ENCODE measurements at places on chromosomes 7 and 10.

DNA sequence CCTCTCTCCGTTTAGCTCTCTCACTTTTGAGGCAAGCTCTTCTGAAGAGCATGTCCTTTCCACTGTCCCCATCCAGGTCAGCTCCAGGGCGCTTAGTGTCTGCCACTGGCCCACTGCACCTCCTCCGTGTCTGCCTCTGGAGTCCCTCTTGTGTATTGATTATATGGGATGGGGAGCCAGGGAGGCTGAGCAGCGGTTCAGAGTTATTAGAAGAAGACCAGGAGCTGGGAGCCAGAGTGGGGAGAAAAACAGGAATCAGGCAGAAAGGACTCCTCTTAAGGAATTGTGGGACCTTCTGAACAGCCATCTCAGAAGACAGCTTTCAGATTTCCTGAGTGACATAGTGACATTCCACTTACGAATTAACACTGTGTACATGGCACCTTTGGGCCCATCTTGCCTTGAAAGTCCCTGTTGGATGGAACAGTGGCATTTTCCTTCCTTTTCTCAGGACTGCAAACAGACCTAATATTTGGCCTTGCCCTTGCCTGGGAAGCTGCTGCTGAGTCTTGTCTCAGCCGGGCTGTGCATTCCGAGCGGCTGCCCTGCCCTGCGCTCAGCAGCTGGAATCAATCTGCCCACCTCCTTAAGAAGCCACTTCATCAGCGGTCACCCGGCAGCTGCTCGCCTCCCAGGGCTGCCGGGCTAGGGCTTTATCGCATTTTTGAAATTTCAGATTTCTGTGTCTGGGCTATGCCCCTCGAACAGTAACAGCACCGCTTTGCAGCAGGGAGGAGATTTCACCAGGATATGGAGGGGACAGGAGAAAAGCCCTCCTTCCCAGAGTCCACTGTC, 81.1 kb upstream of the PRKG1 start:
- H3K4me3 ChIP-seq: peak overlapping the region; percentile 71
- H3K4me1 ChIP-seq: no peaks in the 10 kb centered on the region
- no peaks in the 10 kb centered on the region for H3K36me3 ChIP-seq
- peak overlapping the region; percentile 87 for H3K27ac ChIP-seq
- no peaks in the 10 kb centered on the region for H3K27me3 ChIP-seq
- peak; percentile 21 for DNase-seq

- H3K27ac ChIP-seq: no peak overlapping the region
- H3K36me3 ChIP-seq: no peaks in the 10 kb centered on the region
- H3K4me1 ChIP-seq: no peaks in the 10 kb centered on the region
- H3K27me3 ChIP-seq: no peaks in the 10 kb centered on the region
Observed at GRCh38 chr7:3272691-3273141, 28.3 kb upstream of the SDK1 start.

GRCh38 chr7:5776894-5777660, 4.4 kb downstream of the RNF216 start:
- H3K4me3 ChIP-seq: no peak overlapping the region
- DNase-seq: no peak
- H3K27me3 ChIP-seq: no peaks in the 10 kb centered on the region
- H3K4me1 ChIP-seq: peaks cover 3% of the 10 kb centered on the region
- no peaks in the 10 kb centered on the region for H3K36me3 ChIP-seq
- H3K27ac ChIP-seq: no peak overlapping the region

DNA sequence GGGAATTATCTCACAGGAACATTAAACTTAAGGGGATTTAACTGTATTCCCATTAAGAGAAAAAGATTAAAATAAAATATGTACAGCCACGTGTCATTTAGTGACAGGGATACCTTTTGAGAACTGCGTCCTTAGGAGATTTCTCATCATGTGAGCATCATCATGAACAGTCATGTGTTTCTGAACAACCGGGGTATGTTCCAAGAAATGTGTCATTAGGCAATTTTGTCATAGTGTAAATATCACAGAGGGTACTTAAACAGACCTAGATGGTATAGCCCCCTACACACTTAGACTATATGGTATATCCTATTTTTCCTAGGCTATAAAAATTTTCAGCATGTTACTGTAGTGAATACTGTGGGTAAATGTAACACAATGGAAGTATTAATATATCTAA, 840.3 kb downstream of the CNTNAP2 start:
- H3K27ac ChIP-seq: no peak overlapping the region
- DNase-seq: no peak
- H3K4me3 ChIP-seq: no peak overlapping the region
- H3K36me3 ChIP-seq: no peaks in the 10 kb centered on the region

DNA sequence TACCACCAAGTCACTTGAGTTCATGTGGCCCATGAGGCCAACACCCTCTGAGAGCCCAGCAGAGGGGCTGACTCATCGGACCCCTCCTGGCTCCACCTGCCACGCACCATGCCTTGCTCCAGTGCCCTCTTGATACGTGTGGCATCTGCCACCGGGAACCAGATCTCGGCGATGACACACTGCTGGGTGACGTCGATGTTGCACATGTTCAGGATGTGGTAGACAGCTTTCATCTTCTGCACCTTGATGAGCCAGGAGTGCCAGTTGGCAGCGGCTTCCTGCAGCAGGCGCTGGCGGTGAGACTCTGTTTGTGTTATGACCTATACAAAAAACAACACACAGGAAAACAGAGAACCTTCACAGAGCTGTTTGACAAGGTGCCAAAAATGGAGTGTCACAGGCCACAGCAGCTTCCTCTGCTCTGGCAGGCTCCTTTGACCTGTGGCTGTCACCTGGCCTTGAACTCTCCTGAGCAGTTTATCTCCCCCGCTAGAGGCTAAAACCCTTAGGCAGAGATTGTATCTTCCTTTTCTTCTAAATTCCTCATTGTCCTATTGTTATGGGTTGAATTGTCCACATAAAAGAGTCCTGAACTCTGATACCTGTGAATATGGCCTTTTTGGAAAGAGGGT, 45.2 kb upstream of the TMEM213 start:
- H3K4me1 ChIP-seq: peaks cover 4% of the 10 kb centered on the region
- H3K4me3 ChIP-seq: no peak overlapping the region
- no peaks in the 10 kb centered on the region for H3K27me3 ChIP-seq
- H3K27ac ChIP-seq: no peak overlapping the region
- H3K36me3 ChIP-seq: no peaks in the 10 kb centered on the region

DNA sequence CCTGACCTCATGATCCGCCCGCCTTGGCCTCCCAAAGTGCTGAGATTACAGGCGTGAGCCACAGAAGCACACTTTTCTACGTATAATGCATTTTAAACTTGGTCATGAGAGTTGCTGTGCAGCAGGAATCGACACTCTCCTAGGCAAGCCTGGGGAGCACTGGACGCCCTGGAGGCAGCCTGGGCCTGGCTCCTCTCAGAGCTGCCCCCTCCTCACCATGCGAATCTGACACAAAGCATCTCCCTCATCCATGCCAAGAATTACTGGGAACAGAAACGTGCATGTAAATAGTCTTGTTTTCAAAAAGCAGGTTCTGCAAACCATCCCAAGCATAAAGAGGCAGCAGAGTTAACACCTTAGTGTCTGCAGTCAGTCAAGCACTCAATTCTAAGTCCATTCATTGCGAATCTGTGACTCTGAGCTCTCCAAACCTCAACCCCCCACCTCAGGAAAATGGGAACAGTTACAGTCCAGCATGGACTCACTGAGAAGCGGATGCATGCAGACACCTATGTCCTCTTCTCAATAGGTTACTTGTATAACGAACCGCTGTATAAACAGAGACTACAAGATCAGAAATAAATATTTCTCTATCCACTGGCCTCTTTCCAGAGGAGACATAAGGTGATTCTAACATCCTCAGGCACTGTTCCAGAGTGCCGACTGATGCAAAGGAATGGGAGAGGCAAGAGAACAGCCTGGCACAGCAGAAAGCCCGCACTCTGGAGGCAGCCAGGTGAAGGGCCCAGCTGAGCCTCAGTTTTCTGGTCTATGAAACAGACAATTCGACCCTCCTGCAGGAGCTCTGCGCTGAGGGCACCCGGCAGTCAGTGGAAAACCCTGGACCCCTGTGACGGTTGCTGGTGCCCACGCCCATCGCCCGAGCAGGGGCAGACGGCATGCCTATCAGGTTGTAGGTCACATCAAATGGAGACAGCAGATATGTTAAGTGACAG, 68.9 kb downstream of the MAD1L1 start:
- no peak for DNase-seq
- no peaks in the 10 kb centered on the region for H3K27me3 ChIP-seq
- no peak overlapping the region for H3K4me3 ChIP-seq
- no peaks in the 10 kb centered on the region for H3K36me3 ChIP-seq
- H3K4me1 ChIP-seq: peaks cover 4% of the 10 kb centered on the region
- no peak overlapping the region for H3K27ac ChIP-seq

- H3K27ac ChIP-seq: no peak overlapping the region
- peaks cover 4% of the 10 kb centered on the region for H3K4me1 ChIP-seq
- H3K4me3 ChIP-seq: no peak overlapping the region
- H3K36me3 ChIP-seq: no peaks in the 10 kb centered on the region
Observed at GRCh38 chr10:4046030-4046429, 261.0 kb upstream of the KLF6 start.

- no peaks in the 10 kb centered on the region for H3K27me3 ChIP-seq
- no peaks in the 10 kb centered on the region for H3K36me3 ChIP-seq
- peak; percentile 17 for DNase-seq
- H3K4me1 ChIP-seq: peaks cover 24% of the 10 kb centered on the region
- no peak overlapping the region for H3K4me3 ChIP-seq
Observed at GRCh38 chr7:128740996-128741395, 1.8 kb downstream of the CALU start.

DNA sequence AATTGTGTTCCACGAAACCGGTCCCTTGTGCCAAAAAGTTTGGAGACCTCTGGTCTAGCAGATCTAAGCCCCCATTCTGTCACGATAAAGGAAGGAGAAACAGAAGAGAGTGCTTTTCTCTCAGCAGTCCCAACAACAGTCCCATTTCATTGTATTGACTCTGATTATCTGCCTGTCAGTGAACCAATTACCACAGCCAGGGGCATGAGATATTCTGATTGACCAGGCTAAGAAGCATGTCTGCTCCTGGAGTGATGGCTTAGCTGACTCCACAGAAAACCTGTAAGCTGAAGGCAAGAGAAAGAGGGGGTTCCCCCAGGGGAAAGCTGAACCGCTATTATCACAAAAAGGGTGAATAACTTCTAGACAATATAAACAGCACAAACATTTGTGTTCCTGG, 765.4 kb downstream of the SORCS1 start:
- no peak for DNase-seq
- H3K4me3 ChIP-seq: no peak overlapping the region

DNA sequence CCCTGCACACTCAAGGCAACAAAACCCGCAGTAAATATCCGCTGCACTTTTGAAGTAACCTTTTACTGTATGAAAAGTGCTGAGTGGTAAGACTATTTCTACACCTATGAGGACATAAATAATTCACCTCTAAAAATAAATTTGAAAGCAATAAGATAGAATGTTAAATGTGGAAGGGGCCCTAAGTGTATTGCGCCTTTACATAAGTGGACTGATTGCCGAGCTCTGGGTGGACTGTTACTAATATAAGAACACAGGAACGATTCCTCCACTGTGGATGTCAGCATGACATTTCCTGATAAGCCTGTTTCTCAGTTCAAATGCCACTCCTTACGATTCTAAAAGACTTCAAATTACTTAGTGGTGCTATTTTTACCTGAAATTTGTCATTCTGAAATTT, 192.0 kb upstream of the PTN start:
- H3K27me3 ChIP-seq: no peaks in the 10 kb centered on the region
- H3K27ac ChIP-seq: no peak overlapping the region
- H3K4me3 ChIP-seq: no peak overlapping the region
- no peaks in the 10 kb centered on the region for H3K36me3 ChIP-seq

Measured in testis (tissue), 5 donors.